Mucosa of gallbladder (tissue), 1 donor: ENCODE measurements at places on chromosomes 7 and 10. TPM values are rescaled to one million over a fixed set of nuclear protein-coding genes. Genes with fewer than 3 reads are reported as not detected.

DNA sequence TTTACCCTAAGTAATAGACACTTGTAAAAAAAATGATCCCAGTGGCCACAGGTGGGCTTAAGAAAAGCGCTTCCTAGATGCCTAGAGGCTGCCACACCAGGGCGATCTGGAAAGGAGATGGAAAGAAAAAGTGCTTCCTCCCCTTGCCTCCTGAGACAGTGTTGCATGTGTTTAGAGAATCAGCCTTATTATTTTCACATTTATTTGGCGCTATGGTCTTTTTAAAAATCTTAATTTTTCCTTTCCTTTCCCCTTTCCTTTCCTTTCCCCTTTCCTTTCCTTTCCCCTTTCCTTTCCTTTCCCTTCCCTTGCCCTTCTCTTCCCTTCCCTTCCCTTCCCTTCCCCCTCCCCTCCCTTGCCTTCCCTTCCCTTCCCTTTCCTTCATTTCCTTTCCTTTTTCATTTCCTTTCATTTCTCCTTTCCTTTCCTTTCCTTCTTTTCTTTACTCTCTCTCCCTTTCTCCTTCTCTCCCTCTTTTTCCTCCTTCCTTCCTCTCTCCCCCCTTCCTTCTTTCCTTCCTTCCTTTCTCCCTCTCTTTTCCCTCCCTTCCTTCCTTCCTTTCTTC lies 7.1 kb upstream of the MKX start:
- no peak for DNase-seq

DNA sequence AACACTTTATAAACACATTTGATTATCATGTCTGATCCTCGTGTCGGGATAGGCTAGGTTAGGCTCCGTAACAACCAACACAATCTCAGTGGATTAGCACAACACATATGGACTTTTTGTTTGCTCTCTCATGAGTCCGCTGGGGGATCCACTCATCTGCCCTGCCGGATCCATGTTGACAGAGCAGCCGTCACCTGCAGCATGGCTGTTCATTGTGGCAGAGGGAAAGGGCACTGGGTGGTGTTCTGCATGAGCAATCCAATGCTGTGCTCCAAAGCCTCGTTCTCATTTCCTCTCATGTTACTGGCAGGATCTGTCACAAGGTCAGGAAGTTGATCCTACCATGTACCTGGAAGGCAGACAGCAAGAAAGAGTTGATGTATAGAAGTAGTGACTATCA lies 62.5 kb upstream of the RAPGEF5 start:
- no peak for DNase-seq

DNA sequence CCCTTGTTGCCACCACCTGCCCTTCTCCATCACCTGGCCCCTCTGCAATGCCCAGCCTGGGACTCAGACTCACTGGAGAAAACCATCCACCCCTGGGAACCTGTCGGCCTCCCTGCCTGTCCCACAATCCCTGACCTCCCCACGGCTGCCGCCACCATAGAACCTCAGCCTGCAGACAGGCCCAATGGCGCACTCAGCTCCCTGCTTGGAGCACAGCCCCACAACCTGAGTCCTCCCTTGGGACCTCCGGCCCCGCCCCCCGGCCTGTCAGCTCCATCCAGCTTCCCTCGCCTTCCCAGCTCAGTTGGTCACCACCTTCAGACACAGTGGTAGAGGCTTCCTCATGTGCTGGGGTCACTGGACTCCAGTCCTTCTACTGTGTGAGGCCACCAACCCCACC lies 41.1 kb downstream of the PARP12 start:
- no peak for DNase-seq

- no peak for DNase-seq
These were observed 51.4 kb downstream of the DNMBP start for GRCh38 chr10:99958302-99958701.

DNA sequence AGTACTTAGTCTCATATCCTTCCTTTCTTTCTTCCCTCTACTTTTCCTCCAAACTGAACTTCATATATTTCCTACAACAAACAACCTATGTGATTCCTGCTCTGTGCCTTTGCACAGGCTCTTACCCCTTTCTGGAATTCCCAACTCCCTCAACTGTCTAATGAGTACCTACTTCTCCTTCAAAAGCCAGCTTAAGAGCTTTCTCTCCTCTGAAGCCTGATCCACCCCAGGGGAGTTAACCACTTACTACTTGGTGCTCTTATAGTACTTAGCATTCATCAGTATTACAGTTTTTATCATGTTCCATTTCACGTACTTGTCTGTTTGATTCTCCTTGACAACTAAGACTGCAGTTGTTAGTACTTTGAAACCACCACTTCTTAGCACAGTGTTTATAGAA lies 246.1 kb downstream of the LRRTM3 start:
- DNase-seq = no peak

- no peak for DNase-seq
These were observed 26.1 kb downstream of the ABCB1 start for GRCh38 chr7:87574630-87575029.

- DNase-seq = no peak
These were observed 603 bp upstream of the TWIST1 start for GRCh38 chr7:19117870-19118608.

Gene CDNF
- 0.98 TPM for total RNA-seq

GRCh38 chr10:9305018-9305655 lies 1250.6 kb downstream of the GATA3 start:
- DNase-seq = no peak

Gene DGKB
- 1.0 TPM for total RNA-seq

- no peak for DNase-seq
These were observed 384.2 kb upstream of the LRGUK start for GRCh38 chr7:133742709-133743538.

DNA sequence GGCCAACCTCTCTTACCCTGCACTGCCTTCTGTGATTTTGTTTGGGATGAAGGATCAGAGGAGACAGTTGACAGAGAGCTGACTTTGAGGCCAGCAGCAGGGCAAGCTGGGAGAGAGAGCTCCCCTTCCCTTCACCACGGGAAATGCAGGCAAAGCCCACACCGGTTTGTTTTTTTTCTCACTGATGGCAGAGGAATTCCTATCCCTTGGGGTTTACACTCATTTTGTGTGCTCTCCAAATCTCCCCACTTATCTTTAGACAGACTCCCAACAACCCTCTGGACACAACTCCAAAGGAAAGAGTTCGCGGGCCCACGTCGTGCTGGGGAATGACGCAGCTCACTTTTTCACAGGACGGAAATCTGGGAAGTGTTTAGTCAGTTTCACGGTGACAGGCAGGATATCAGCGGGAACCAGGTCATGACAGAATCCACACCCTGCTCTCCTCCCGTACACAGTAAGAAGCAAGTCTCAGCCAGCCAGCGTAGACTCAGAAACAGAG lies 68.3 kb upstream of the FAM171A1 start:
- peak; percentile 39 for DNase-seq

GRCh38 chr10:15374156-15374555 lies 3.1 kb upstream of the FAM171A1 start:
- DNase-seq = no peak

- no peak for DNase-seq
These were observed 5.8 kb downstream of the LIPJ start for GRCh38 chr10:88592381-88592780.

Gene TMEM178B
- total RNA-seq = 3.5 TPM

Gene OR13A1
- not detected for total RNA-seq

DNA sequence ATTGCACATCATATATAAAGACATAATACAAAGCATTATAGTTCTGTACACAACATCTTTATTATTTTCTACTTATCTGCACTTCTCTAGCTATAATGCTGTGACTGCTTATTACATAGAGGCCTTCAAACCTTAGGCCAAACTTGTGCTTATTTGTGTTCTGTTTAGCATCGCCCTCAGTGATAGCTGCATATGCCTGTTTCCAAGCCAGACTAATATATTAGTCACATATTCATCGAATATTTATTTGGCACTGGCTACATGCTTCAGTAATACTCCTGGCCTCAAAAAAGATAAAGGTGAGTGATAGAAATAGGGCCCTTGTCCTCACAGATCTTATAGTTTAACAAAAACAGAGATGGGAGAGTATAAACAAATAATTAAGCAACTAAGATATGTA lies 30.2 kb upstream of the SEMA3D start:
- no peak for DNase-seq

Gene CCDC6
- 57.6 TPM for total RNA-seq

DNA sequence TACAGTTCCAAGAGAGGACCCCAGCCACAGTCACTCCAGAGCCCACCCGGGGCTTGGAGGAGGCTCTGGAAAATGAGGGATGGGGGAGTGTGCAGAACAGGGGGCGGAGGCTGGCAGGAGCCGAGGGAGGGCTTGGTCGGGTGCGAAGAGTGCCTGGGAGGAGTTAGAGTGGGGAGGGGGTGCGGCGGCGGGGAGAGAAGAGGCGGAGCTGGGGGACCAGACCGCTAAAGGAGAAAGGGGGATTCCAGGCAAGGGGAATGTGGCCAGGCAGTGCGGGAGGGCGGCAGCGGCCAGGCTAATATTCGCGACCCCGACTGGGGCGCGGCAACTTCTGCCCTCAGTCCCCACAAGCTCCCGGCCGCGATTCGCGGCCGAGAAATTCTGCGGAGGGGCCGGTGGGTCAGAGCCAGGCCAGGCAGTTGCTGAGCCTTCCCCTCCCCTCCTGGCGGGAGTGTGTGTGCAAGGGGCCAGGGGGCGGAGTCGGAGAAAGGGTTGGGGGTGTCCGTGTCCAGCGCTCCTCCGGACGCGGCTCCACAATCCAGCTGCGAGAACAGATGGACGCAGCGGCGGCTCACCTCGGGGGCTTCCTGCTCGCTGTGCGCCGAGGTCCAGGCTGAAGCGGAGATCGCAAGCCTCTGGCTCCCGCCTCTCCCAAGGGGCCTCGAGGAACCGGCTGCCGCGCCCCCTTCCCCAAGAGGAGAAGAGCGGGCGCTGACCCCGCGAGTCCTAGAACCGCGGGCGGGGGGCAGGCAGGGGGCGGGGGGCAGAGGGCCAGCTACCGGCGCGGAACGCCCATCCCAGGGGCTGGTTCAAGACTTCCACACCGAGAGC lies 612 bp upstream of the SLC18A3 start:
- no peak for DNase-seq

- DNase-seq = no peak
These were observed 199.0 kb upstream of the C7orf33 start for GRCh38 chr7:148391591-148391990.

DNA sequence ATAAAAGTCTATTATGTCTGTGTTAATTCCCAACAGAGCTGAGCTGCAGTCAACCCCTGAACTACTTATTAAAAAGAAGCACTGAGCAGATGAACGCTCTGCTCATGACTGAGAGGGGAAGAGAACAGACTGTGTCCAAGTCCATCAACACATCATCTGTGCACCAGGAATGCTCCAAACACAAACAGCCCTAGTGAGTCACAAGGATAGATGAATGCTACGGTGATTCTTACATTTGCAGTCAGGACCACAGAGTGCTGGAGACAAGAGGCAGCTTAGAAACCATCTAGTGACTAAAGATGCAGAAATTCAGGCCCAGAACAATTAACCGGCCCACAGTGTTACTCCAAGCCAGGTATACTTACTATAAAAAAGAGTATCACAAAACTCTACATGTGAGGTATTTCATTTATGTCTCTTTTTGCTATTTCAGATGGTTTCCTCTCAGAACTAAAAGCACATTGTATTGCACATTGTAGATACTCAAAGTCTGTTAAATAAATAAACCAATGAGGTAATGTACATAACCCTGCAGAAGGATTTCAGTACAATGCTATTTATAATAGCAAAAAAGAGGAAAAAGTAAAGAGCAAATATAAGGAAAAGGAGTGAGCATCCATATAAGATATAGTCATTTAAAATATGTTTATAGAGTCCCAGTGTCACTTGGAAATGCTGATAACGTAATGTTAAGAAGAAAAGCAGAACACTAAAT lies 159.2 kb downstream of the KCNMA1 start:
- no peak for DNase-seq

GRCh38 chr7:151456276-151456675 lies 16.3 kb upstream of the CRYGN start:
- no peak for DNase-seq

DNA sequence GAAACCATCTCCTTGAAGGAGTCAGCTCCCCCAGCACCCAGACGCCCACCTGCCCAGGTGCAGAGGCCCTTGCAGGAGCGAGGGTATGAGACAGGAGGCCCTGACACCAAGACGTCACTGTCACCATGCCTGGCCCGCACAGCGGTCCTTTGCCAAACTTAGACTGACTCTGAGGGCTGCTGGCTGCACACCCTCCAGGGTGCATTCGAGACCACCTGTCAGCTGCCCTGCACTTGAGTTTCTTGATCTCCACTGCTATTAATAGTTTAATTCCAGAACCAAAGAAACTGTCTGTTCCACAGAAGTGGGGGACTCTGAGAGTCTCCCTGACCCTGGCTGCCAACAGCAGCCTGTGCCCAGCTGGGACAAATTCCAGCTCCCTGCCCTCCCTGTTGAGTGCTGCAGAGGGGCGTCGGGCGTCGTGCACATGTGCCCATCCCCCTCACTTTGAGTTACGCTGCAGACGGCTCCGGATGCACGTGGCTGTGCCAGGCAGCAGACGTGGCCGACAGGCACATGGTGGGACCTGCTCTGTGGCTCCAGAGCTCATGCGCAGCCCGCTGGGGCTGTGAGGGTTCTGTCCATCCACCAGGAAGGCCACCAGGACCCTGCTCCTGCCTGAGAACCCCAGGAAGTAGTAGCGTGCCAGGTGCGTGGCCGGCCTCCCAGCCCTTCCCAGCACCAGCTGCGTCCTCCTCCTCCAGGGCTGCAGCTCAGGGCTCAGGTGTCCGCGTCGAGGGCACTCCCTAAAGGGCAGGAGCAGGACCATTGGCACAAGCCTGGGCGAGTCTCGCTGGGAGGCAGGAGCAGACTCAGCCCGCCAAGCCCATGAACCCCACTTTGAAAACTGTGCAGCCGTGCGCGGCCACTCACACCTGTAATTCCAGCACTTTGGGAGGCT lies 24.8 kb downstream of the ELFN1 start:
- no peak for DNase-seq

Gene RSBN1L
- 18.3 TPM for total RNA-seq

Gene CLEC2L
- not detected for total RNA-seq

DNA sequence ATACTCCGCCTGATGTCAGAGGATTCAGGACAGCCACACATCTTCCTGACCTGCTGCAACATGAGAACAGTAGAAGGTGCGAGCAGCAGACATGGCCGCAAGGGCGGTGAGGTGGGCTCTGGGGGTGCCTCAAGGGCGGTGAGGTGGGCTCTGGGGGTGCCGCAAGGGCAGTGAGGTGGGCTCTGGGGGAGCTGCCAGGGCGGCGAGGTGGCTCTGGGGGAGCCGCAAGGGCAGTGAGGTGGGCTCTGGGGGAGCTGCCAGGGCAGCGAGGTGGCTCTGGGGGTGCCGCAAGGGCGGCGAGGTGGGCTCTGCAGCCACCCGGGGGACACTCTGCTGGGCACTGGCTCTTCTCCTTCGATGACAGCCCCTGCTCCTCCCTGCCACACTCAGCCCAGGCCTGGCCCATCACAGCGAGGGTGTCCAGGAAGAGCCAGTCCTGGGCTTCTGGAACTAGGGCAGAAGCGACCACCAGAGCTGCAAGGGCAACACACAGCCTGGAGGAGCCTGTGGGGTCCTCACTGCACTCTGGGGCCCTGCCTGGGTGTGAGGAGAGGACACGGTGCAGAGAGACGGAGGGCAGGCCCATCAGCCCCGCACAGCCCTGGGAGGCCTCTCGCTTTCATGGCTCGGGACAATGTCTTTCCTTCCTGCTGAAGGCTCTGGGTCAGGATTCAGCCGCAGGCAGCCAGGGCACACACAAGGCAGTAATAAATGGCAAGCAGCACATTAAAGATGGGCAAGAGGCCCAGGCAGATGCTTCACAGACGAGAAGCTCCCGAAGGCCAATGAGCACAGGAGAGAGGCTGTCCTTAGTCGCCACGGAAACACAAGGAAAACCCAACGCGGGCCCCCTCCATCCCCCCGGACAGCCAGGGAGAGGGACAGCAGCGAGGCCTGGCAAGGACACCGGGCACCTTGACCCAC lies 42.5 kb downstream of the STK32C start:
- peak; percentile 27 for DNase-seq
